ENCODE measurements at places on chromosomes 11 and 22.

DNA sequence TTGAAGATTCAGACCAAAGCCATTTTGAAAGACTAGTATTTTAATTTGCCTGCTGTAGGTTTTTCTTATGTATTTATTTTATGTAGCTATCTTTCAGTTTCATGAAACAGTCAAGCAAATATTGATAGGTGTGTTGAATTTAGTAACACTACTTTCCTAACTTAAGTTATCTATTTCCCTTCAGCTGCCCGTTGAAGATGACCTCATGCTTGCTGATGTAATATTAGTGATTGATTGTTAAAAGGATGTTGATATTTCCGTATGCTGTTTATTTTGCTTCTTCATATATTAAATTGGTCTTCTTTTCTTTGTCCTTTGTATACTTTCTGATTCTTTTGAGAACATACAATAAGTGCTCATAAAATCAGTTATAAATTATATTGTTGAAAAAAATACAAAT is 86.8 kb upstream of the CHORDC1 start:
- DNase-seq: no peak

- DNase-seq: no peak
Observed at GRCh38 chr22:20615021-20615420, 107.6 kb downstream of the MED15 start.

DNA sequence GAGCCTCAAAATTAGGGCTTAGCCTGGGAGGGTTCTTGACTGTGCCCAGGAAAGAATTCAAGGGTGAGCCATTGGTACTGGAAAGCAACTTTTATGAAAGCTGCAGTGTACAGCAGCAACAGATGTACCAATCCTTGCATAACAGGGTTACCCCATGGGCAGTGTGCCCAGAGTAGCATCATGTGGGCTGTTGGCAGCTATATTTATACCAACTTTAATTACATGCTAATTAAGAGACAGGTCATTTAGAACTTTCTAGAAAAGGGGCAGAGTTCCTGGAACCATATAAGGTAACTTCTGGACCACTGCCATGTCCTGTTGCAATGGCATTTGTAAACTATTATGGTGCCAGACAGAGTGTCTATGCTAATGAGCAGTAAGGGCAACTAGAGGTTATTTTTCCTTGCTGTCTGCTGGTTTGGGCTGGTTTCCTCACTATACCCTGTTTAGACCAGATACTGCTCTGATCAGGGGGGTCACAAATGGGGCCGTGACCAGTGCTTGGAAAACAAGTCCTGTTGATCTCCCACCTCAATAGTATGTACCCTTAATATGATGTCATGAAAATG is 1120.5 kb upstream of the RAG2 start:
- no peak for DNase-seq

- DNase-seq: no peak
Observed at GRCh38 chr11:1567721-1568100, 4.4 kb downstream of the DUSP8 start.

- no peak for DNase-seq
Observed at GRCh38 chr11:96506953-96507354, 117.1 kb downstream of the JRKL start.

DNA sequence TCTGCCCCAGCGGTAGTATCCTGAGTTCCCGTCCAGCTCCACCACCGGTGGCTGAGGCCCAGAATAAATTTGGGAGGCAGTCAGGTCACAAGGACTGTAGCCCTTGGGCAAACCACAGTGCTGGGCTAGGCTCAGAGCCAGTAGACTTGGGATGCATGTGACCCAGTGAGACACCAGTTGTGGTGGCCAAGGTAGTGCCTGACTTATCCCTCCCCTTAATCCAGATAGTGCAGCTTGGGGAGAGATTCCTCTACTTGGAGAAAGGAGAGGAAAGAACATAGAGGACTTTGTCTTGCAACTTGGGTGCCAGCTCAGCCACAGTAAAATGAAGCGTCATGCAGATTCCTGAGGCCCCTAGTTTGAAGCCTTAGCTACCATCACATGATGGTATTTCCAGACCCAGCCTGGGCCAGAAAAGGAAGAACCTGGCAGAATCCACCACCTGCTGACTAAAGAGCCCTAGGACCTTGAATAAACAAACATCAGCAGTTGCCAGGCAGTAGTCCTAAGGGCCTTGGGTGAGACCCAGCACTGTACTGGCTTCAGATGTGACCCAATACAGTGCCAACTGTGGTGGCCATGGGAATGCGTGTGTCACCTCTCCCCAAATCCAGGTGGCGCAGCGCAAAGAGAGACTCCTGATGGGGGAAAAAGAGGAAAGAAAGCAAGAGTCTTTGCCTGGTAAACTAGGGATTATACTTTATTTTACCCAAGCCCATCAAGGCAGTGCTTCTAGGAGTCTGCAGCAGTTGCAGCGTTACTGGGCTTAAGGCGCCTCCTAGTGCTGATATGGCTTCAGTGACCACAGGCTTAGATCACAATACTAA is 17.0 kb upstream of the DDX10 start:
- peak; percentile 85 for DNase-seq

DNA sequence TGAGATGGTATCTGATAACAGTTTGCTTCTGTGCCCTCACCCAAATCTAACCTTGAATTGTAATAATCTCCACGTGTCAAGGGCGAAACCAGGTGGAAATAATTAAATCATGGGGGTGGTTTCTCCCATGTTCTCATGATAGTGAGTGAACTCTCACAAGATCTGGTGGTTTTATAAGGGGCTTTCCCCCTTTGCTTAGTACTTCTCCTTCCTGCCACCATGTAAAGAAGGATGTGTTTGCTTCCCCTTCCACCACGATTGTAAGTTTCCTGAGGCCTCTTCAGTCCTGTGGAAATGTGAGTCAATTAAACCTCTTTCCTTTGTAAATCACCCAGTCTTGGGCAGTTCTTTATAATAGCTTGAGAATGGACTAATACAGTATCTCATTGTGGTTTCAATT is 8.5 kb upstream of the OVCH2 start:
- no peak for DNase-seq

- DNase-seq: no peak
Observed at GRCh38 chr11:63507511-63507910, 1.6 kb downstream of the LGALS12 start.

DNA sequence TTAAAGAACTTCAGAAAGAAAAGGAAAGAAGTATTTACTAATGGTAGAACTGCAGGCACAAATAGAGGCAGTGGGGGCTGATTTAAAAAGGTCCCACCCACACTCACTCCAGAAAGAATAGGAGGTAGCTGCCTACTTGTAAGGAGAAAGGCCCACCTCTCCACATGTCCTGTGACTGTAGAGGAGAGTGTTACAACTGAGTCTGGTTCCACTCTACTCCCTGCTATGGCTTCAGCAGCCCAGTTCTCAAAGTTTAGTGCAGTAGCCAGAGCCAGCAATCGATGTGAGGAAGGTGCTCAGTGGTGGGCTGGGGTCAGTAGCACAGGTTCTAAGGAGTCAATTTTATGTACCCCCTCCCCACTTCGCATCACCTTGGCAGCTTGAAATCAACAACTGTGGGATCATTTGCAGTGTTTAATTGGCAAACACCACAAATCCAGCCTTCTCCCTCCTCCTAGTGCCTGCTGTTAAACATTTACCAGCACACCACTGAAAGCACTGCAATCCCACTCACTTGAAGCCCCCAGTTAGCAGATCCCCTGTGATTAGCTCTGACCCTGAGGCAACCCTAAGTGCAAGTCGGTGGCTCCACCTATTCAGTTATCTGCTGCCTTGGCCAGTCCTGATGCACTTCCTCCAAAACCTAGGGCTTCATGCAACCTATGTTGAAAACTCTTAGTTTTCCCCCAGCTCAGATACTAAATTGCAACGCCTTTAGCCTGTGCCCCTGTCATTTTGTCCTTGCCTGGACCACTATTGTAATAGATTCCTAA is 146.6 kb downstream of the BBOX1 start:
- no peak for DNase-seq

DNA sequence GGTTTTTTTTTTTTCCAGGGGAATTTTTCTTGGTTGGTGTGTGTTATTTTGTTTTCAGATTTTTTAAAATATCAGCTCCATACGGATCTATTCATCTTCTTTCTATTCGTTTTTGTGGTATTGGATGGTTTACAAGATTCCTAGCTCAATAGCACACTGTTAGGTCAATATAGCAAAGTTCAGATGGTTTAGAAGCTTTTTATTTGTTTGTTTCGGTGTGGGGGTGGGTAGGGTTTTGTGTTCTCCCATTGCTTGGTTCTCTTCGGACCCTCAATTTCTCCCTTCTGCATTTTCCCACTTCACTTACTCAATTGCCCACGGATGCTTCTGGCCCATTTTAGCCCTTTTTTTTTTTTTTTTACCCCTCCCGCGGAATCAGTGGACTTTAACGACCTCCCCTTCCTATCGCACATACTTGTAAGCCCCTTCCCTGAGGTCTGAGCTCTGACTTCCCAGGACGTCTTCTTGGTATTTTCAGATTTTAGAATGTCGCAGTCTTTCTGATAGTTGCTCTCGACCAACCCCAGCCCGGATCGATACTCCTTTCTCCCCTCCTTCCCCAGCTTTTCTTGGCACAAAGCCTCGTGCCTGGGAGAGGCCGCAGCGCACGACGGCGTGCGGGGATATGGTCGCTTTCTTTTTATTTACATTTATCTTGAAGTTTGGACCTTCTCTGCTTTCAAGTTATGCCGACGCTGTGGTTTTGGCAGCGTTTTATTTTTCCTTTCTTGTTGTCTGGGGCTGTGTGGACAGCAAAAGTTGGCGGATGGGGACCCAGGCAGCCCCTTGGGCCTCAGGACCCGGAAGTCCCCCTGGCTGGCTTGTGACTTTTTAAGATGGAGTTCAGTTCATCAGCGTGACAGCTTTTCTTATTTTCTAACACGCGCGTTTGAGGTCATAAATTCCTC is 4.4 kb upstream of the SPDYC start:
- DNase-seq: no peak

DNA sequence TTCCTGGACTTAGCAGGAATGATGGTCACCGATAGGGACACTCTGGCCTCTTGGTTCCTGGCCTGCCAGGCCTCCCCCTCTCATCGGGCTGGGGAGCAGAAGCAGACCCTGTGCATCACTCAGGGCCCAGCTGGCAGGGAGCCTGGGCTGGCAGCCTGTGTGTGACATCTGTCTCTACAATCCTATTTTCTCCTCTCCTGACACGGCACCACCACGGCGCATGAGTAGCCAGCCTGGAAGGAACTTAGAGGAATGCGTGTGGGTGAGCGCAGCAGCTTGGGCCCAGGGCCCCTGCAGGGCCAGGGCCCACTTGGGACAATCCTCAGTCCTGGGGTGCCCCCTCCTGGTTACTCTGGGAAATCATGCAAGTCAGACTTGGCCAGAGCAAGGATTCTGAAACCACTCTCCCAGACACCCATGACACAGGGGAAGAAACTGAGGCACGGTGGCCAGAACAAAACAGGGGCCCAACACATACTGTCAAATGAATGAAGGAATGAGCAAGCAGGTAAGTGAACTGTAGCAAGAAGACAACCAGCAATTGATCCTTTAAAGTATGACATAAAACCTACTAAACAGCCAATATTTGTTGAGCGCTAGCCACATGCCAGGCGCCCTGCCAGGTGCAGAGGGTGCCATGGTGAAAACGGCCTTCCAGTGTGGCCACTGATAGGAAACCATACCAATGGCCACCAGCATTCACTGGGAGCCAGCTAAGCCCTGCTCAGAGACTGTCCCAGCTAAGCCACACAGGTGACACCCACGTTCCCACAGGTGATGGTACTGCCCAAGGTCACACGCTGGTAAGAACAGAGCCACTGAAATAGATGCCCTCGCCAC is 13.3 kb downstream of the RSPH14 start:
- peak; percentile 76 for DNase-seq

DNA sequence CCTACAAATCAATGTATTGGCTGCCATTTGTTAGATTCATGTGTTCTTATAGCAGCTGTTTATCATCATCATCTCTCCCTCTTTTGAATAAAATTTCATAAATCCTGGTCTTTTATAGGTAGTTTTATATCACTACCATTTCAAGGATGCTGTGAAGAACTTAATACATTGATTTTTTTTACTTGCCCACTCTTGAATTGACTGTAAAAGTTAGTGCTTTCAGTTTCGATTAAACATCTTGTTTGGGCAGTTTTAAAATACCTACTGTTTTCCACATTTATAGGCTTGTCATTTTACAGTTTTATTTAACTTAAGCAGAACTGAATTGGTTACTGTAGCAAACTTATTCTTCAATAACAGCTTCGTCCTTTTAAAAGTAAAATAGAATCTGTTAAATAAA is 59.5 kb downstream of the TTC17 start:
- no peak for DNase-seq

DNA sequence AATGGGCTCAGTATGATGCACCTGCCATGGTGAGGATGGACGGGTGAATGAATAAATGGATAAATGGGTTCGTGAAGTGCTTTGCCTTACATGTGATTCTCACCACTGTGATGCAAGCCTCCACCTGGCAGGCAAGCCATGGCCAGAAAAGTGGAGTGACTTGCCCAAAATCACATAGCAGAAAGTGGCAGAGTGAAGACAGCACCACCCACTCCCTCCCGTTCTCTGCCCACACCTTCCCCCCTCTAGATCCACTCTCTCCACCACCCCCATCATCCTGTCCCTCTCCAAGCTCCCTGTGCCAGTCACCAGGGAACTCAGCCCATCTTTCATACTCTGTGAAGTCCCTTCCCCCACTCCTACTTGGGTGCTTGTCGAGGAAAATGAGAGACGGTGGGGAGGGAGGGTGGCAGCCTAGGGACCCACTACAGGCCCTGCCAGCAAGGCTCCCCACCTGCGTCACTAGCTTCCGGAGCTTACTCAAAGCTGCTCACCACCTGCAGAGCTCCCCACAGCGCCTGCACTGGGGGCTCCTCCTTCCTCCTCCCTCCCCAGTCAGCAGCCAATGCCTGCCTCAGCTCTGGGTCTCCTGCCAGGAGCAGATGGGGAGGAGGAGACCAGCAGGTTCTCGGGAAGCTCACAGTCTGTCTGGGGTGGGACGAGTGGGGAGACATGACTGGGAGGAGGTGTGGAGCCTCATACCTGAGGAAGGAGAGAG is 82.3 kb downstream of the PDE2A start:
- DNase-seq: no peak

DNA sequence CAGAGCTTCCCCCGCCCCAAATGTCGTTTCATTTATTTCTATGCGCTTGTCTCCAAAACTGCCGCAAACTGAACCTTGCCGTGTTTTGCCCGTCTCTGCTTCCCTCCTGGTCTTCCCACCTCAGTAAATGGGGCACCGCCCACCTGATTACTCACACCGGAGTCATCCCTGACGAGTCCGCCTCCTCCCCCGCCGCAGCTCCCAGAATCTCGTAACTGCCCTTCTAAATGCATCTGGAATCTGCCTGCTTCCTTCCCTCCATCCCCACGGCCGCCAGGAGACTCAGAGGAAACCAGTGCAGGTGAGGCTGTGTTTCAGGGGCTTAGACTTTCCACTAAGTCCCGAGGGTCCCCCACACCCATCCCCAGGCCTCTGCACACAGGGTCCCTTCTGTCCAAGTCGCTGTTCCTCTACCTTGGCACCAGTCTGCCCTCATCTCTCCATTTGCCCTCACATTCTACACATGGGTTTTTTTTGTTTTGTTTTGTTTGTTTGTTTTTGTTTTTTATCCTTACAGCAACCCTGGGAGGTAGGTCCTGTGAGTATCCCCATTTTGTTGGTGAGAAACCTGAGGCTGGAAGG is 62.6 kb upstream of the PHF21B start:
- DNase-seq: peak; percentile 71

DNA sequence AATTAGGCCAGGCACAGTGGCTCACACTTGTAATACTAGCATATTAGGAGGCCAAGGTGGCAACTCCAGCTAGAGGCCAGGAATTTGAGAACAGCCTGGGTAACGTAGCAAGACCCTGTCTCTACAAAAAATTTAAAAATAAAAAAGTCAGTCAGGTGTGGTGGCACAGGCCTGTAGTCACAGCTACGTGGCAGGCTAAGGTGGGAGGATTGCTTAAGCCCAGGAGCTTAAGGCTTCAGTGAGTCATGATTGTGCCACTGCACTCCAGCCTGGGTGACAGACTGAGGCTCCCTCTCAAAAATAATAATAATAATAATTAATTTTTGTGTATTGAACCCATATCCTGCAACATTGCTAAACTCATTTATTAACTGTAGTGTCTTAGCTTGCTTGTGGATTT is 15.3 kb upstream of the TRIM29 start:
- no peak for DNase-seq

Measured in astrocyte of the spinal cord (primary cell).